ENCODE measurements at places on chromosomes 7 and 10.

- DNase-seq, result no peak
These were observed 30.1 kb downstream of the RAB18 start for GRCh38 chr10:27534161-27534700.

DNA sequence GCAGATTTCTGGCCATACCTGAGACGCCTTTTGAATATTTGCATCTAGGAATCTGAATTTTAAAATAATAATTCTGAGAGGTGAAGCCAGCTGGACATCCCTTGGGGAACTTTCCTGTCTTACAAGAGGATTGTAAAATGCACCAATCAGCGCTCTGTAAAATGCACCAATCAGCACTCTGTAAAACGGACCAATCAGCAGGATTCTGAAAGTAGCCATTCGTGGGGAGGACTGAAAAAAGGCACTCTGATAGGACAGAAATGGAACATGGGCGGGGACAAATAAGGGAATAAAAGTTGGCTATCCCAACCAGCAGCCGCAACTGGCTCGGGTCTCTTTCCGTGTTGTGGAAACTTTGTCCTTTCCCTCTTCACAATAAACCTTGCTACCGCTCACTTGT is 9.9 kb downstream of the PPIF start:
- DNase-seq, result no peak

- no peak for DNase-seq
These were observed 233.3 kb upstream of the NFE2L3 start for GRCh38 chr7:25918731-25919130.

GRCh38 chr7:113582471-113582870 is 336.3 kb downstream of the PPP1R3A start:
- DNase-seq, result no peak

DNA sequence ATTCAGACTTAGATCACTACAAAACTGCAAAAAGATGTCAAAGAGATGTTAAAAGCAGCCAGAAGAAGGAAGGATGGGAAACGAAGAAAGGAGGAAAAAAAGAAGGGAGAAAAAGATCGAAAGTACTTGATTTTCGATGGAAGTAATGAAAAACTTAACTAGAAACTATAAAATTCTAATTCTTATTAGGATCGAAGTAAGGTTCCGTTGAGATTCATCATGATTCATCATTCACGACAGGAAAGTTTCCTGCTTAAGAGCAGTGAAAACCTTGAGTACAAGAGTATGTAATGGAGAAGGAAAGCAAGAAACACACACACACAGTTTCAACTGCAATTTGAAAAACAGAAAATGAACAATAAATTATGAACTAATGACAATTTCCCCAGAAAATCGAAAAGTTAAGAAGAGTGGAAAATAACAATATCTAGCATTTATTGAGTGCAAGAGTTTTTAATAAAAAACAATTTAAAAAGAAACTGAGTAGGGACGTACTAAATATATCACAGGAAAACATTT is 1.1 kb upstream of the ING3 start:
- DNase-seq, result no peak

- DNase-seq, result no peak
These were observed 83.1 kb downstream of the THSD7A start for GRCh38 chr7:11748884-11749283.

DNA sequence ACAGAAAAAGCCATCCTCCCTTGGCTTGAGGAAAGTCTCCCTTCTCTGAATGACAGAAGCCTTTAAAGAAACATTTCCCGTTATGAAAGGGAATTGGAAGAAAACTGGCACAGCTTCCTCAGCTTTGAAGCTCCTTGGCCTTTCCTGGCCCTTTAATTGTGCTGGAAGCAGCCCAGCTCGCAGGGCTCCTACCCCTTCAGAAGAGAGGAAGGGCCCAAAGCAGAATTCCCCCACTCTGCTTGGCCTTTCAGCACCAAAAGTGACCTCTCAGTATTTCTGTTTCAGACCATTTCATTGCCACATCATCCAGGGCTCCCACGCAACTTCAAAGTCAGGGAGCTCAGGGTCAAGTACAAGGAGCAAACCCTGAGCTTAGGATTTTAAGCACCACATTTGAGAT is 4.2 kb downstream of the AFAP1L2 start:
- DNase-seq, result no peak

DNA sequence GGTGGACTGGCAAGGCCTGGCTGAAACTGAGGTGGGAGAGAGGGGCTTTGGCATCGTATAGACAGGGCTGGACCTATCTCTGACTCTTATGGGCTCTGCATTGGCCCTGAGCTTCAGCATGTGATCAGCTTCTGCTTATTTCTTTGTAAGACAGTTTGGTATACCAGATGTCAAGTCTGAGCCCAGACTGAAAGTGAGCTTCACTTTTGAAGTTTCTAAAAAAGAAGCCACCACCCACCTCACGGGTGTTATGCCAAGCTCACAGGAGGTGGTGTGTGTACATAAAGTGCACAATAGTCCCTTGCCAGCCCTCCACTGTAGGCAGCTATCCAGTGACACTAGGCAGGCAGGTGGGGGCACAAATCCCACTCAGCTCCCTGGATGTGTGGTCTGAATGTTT is 68.7 kb upstream of the SEPHS1 start:
- DNase-seq, result no peak

DNA sequence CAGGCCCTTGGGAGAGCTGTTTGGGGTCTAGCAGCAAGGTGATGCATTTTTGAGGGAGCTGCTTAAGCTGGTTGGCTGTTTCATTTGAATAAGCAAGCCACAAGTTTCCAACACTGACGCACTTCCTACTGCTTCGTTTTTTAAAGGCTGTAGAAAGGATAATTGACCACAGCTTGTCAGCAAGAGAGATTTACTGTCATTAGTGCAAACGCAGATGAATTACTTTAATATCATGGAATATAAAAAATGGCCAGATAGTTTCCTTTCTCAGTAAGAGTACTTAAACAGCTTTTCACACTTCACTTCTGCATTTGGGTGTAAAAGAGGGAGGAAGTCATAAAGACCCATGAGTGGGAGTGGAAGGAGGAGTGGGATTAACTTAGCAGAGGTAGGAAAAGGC is 61.5 kb downstream of the FZD1 start:
- DNase-seq, result no peak

GRCh38 chr7:19102884-19103283 is 14.6 kb downstream of the TWIST1 start:
- DNase-seq, result no peak

DNA sequence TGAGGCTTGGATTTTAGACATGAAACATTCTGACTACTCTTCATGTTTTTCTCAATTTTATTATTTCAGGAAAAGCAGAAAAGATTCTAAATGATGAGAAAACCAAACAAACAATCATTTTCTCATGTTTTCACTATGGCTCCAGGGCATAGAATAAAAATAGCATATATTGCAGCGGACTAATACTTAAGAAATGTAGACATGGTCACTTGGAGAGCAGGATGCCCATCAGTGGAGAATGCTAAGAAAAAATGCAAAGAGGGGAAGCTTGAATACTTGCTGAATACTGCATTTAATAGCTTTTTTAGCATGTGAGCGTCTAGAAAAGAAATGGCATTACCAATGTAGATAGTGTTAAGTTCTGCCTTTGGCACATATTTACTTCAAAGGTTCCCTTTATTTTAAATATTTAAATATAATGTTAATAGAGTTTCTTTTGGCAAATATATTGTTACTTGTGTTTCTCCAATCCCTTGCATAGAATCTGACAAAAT is 107.9 kb downstream of the PPP1R17 start:
- DNase-seq, result no peak

- no peak for DNase-seq
These were observed 22.2 kb downstream of the MKX start for GRCh38 chr10:27723436-27723835.

All from GM10248 (cell line).